Activated T-cell treated with anti-CD3 and anti-CD28 coated beads for 24 hours (primary cell): ENCODE measurements at places on chromosomes 2 and 18.

DNA sequence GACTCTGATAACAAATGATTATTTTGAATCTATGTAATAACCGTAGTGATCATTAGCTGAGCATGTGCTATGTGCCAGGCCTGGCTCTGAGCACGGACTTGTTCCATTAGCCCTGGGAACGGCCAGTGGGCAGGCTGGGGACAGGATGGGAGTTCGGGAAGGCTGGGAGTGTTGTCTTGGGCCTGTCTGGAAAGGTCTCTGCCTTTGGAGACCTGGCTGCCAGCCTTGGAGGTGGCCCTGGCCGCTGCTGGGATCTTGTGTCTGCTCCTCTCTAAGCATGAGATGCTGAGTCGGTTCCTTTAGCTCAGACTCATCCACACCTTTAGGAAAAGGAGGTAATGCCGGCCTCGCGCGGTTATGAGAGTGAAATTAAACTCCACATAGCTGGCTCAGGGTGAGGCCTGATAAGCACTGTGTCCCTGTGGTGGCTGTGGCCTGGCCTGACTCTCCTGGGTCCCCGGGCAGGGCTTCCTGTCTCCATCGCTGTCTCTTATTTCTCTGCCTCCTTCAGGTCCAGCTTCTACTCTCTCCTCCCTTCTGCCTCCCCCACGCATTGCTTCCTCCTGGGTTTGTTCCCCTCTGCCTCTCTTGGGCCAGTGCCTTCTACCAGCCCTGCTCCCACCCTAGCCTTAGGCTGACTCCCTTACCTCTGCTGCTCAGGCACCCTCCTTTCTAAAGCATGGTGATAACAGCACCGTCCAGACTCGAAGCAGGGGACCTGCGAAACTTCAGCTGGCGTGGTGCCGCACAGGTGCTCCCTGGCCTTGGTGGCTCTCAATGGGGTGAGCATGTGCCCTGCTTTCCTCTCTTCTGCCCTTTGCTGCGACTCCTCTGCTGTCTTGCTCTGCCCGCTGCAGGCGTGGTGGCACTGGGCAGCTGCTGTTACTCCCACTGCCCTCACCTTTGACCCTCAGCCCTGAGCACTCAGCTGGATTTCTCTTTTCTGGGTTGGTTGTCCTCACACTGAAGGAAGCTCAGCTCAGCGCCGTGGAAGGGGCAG is 41.8 kb downstream of the NCK2 start:
- no peak for DNase-seq

DNA sequence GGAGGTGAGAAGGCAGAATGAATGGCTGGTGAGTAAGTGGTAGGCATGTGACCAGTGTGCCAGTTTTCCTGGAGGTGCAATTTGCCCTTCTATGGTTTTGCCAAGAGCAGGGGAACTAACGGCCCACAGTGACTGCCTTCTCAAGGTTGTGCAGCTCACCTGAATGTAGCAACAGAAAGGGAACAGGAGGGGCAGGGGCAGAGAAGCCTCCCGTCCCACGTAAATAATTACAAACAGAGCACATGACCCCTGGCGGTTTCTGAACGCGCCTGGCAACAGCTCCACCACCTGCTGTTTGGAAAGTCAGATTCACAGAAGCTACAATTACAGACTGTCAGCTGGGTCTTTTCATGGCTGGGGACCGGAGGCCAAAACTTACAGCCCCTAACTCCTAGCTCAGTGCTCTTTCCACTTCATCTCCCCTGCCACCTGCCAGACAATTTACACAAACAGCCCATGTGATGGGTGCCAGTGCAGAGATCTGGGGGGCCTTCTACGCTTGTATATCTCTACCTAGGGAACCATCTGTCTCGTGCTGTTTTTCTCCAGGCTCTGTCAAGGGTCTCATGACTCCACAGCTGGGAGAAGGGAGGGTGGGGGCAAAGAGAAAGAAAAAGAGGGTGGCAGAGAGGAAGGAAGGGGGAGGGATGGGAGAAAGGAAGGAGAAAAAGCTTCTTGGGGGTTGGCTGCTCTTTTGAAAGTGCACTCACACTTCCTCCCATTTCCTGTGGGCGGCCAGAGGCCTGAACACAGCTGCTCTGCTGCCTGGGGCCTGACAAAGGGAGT is 69.6 kb downstream of the POLR1A start:
- peak; percentile 44 for DNase-seq

GRCh38 chr2:12605936-12606335 is 110.8 kb upstream of the TRIB2 start:
- DNase-seq = no peak

DNA sequence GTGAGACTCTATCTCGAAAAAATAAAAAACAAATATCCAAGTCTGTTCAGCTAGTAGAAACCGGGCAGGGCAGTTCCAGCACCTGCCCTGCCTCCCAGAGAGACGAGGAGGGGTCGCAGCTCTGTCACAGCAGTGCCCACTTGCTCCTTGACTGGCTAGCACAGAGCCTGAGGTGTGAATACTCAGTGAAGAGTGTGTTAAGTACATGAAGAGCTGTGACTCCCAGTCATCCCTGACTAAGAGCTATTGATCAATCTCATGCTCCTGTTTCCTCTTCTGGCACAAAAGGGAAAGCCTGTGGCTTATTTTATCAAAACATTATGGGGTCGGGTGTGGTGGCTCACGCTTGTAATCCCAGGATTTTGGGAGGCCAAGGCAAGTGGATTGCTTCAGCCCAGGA is 83.0 kb upstream of the FZD7 start:
- no peak for DNase-seq

- DNase-seq = no peak
Measured at GRCh38 chr18:39211461-39211860, 1645.9 kb upstream of the CELF4 start.

- DNase-seq = no peak
Measured at GRCh38 chr2:26081556-26081955, 47.7 kb downstream of the RAB10 start.

DNA sequence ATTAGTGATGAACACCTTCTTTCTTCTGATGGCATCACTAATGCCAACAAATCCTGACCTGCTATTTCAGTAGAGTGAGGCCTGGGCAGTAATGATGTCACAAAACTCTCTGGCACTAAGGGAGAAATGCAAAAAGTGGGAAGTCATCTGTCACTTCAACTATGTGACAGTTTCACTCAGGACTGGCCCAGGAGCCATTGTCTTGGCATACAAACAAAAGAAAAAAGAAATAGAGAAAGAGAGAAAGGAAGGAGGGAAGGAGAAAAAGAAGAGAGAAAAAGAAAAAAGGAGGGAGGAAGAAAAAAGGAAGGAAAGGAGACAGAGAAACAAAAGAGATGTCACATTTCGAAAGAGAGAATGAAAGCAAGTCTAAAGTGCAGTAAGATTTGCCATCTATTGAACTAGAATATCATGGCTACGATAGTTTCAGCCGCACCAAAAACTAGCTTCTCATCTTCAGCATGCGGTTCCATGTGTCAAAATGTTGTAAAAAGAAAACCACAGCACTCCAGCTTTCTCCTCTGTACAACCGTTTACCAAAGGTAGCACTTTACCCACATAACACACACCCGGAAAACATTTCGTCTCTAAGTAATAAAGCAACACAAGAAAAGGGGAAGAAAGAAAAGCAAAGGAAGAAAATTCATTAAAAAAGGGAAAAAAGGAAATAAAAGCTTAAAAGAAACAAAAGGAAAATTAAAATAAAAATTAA is 50.1 kb downstream of the CD226 start:
- DNase-seq = peak; percentile 31

GRCh38 chr2:211479536-211480150 is 923.2 kb downstream of the CPS1 start:
- DNase-seq = no peak

- no peak for DNase-seq
Measured at GRCh38 chr2:80380736-80381135, 76.2 kb upstream of the LRRTM1 start.

GRCh38 chr2:64627860-64628841 is 25.6 kb downstream of the SERTAD2 start:
- no peak for DNase-seq

GRCh38 chr2:26558271-26559043 is 80.5 kb upstream of the OTOF start:
- DNase-seq = no peak

DNA sequence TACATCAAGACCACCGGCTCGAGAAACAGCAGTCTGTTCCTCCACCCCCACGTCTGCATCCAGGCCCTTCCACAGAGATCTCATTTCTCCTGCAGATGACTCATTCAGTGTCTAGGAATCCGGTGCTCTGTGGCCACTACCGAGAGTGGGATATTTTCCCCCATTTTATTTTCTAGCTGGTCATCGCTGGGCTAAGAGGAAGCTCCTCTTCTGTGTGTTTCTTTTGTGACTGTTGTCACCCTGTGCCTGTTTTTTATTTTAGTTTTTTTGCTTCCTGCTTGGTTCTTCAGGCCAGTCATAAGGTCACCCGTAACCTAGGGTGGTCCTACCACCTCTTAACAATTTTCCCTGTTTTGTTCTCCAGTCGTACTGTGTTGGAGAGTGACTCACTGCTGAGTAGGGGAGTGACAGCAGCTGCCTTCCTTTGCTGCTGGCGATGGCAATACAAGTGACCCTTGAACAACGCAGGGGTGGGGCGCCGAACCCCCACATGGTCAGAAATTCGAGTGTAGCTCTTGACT is 6.7 kb downstream of the RAMP1 start:
- DNase-seq = no peak
